ENCODE measurements at places on chromosomes 3 and 15.

DNA sequence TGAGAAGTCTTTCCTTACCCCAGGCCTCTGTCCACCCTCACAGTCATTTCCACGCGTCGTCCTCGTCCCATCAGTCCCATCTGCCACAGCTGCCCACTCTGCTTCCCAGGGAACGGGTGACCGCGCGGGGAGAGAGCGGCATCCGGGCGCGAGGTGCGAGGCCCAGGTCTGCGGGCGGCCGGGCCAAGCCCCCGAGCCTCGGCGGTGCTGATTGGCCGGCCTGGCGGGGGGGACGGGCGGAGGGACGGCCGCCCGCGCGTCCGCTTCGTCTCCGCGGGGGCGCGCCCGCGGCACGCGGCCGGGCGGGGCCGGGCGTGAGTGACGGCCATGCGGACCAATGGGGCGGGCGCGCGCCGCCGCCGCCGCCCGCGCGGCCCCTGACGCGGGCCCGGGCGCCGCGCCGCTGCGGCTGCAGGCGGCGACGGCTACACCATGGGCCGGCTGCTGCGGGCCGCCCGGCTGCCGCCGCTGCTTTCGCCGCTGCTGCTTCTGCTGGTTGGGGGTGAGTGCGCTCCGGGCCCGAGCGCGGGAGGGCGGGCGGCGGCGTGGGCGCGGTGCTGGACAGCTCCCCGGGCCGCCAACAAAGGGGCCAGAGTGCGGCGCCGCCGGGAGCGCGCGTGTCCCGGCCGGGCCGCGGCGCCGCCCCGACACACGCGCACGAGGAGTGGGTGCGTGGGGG is at the start of gene PODXL2:
Gene PODXL2, plus strand, starts transcription at position 398 of the 679 bp plus-strand sequence. Its CDS starts 35 bp downstream, at position 433.
- no peak for DNase-seq

- DNase-seq, result no peak
Observed at GRCh38 chr3:127857333-127857732, 35.0 kb upstream of the MGLL start.

GRCh38 chr3:64490180-64490724 is 197.5 kb downstream of the ADAMTS9 start:
- no peak for DNase-seq

DNA sequence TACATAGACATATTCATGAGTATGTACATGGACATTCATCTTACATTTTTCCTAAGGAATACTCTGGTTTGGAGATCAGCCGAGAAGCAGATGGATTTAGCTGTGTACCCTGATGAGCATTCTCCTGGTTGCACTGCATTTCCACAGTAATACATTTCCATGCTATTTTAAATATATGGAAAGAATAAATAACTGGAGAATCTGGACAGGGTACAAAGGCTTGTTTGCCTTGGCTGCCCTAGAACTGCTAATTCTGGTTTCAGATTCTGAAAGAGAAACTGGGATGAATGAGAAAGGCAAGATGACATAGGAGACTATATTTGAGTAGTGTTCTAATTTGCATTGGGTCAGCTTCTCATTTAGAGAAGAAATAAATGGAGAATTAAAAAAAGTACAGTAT is 190.8 kb upstream of the FAM3D start:
- no peak for DNase-seq

DNA sequence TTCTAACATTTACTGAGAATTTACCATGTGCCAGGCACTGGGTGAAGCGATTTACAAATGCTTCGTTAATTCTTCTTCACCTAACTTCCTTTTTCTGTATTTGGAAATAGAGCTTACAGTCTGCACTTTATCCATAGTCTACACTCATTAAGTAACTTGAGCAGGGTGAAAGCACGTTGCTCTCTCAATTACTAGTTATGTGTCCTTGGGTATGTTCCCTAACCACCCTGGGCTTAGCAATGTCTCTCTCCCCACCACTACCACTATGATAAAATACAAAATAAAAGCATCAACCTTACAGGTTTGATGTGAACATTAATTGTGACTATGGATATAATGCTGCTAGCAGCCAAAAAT is 172.9 kb upstream of the SLC2A2 start:
- no peak for DNase-seq

- DNase-seq, result no peak
Observed at GRCh38 chr3:186571644-186572013, 1.1 kb downstream of the DNAJB11 start.

- DNase-seq, result no peak
Observed at GRCh38 chr3:172270557-172271166, 177.6 kb downstream of the GHSR start.

- DNase-seq, result no peak
Observed at GRCh38 chr3:114365909-114366308, 72.1 kb downstream of the TIGIT start.

DNA sequence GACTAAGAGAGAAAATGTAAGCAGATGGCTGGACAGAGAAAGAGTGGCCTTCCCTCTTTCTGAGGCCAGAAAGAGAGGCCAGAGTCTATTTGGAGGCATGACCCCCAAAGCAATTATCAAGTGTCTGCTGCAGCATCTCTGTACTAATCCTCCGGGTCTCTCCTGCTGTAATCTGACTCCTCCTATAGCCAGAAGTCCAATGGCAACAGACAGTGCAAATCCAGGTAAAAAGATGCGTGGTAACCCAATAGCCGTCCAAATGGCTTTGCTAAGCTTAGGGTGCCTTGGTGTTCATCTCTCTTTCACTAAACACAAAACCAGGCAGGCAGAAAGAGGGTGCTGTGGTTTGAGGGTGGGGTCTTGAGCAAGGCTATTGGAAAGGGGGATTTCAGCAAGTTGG is 91.6 kb downstream of the ADCY5 start:
- DNase-seq, result no peak

GRCh38 chr3:129603561-129603942 is 2.9 kb downstream of the PLXND1 start:
- no peak for DNase-seq

DNA sequence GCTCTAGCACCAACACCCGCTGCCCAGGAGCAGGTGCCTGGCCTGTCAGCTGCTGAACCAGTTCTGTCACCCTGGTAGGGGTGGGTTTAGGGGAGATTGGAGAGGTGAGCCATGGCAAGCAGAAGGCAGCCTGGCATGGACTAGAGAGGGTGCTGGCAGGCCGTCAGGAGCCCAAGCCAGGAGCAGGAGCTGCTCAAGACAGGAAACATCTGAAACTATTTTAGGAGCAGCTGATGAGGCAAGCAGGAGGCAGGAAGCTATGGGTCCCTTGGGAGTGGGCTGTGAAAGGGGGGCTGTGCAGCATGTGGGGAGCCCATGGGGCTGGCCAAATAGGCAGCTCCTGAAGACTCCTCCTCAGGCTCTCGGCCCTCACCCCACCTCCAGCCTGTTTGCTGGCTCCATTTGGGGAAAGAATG is 2.3 kb downstream of the INKA1 start:
- no peak for DNase-seq

GRCh38 chr15:81363718-81364500 is 10.1 kb downstream of the TMC3 start:
- DNase-seq, result no peak

- no peak for DNase-seq
Observed at GRCh38 chr3:46085421-46086082, 58.3 kb upstream of the XCR1 start.

GRCh38 chr3:20846832-20847231 is 660.8 kb upstream of the SGO1 start:
- DNase-seq, result no peak

DNA sequence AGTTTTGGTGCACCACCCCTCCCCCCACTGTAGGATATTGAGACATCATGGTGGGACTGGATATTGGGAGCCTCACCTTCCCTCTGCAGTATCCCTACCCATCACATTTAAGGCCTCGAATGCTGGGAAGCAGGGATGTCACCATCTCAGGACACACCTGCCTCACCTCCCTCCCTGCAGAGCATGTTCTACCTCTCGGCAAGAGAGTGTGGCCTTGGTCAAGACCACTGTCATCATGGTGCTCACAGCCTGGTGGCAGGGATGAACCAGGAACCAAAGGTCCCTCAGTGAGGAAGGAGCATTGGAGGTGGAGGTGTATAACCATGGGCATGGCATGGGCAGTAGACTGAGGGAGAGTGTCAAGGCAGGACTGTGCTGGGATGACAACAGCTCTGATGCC is 104.8 kb downstream of the CORO2B start:
- DNase-seq, result no peak

DNA sequence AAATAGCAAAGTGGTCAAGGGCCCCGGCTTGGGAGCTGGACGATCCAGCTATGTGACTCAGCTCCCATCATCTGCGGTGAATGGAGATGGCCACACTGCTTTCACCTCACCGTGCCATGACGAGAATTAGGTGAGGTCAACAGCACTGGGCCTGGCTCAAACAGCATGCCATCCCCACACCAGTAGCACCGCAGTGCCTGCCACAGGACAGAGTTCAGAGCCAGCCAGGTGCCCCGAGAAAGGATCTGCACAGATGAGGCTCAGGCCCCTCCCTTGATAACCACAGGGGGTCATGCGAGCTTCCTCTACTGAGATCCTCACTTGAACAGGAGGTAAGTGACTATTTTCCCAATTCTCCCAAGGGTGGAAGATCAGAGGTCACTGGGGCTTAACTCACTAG is 29.4 kb downstream of the ZXDC start:
- DNase-seq, result no peak

DNA sequence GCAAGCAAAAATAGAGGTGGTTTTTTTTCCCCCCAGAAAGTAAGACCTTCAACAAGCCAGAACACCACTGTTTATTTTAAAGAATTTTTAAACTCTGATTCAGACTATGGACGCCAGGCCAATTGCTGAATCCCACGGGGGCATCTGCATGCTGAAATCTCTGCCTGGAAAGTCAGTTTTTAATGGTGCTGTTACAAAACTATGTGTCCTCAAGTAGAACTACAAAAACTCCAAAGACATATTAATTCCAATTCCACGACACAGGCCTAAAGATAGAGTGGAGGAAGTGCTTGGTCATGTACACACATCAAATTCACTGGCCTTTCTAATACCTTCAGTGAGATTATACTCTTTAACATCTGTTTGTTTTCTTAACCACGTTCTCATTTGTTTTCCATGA is 490.5 kb upstream of the NR2F2 start:
- no peak for DNase-seq

- no peak for DNase-seq
Observed at GRCh38 chr3:154904328-154904727, 175.8 kb upstream of the MME start.

GRCh38 chr15:73153447-73153846 is 101.2 kb downstream of the NEO1 start:
- no peak for DNase-seq

DNA sequence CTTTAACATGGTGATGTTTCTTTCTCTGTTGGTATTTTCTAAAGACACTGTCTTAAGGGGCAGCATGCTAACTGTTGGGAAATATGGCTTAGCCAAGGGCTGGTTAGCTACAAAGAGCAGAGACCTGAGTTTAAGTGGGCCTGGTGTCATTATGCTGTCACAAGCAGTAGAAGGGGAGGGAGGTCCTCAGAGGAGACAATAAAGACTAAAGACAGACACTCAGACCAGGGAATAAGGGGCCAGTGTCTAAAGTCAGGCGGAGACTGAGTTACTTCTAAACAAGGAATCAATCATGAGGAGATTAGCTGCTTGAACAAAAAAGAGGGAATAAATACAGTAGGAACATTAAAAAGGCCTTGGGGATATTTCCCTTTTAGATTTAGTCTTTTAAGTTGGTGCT is 142.7 kb upstream of the DPPA4 start:
- DNase-seq, result no peak

DNA sequence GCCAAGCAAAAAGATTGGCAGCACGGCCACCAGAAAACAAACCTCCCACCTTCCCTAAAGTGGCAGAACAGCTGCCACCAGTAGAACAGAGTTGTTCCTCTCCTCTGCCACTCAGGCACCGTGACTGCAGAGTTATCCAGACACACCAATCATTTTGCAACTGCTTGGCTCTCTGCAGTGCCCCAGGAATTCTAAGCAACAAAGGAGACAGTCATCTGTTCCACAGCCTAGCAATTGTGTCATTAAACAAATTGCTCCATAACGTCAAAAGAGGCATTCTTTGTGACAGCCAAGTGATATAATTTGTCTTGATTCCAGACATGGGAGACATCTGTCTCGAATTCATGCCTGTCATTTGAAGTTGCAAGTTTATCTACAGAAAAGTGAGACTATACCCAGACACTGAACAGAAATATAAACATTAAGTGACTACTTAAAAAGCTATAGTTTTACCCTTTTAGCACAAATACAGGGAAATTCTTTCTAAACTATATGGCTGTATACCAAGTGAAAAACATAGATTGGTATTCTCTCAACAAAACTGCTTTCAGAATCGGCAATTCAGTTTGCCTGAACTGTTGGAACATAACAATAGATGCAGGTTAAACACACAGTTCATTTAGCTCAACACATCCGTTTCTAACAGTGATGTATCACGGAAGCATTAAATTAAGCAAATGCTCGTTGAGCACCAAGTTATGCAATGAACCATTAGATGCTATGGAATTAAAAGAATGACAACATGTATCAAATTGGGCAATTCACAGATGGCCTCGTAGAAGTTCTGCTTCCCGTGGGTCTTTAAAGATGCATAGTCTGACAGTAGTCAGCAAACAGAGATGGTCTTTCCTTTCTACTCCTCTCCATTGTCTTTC is 281.3 kb downstream of the FGF12 start:
- DNase-seq, result no peak

- no peak for DNase-seq
Observed at GRCh38 chr3:10975695-10976234, 16.8 kb upstream of the SLC6A1 start.

DNA sequence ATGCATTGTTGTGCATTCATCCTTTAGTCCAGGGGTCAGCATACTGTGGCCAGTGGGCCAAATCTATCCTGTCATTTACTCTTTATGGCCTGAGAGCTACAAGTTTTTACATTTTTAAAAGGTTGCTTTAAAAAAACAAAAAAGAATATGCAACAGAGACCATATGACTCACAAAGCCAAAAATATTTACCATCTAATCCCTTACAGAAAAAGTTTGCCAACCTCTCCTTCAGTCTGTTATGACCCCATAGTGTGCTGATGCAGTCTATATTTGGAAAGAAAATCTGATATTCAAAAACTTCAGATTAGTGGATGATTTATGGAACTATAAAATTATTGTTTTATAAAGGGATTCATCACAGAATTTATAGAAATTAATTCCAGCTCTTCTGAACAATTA is 237.5 kb upstream of the IL12A start:
- no peak for DNase-seq

DNA sequence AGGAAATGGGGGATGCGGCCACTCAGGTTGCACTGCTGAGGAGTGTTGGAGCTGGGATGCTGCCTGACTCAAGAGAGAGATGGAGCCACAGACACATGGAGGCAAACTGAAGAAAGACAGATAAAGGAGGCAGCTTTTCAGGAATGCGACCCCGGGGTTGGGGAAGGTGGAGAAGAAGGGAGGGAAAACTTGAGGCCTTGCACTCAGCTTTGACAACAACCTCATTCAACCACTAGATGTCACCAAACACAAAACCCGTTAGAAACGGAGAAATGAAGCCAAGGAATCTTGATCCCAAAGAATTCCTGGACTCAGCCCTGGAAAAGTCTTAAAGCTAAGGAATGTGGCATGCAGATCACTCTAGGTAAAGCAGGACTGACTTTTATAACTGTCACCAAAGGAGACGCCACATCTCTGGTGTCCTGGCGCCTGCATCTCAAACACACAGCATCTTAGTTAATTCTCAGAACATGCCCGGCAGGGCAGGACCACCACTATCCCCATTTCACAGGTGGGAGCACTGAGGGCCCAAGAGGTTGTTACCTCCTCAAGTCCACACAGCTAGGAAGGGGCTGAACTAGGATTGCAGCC is 59.6 kb upstream of the LMCD1 start:
- DNase-seq, result no peak

Measured in stimulated activated CD4-positive, alpha-beta T cell treated with anti-CD3 and anti-CD28 coated beads, Interleukin-1b, Interleukin-23, amount 100 ng/mL, for 1 hour (primary cell).